ENCODE measurements at places on chromosomes 5 and 9.

GRCh38 chr5:65020492-65020891 lies 251.8 kb downstream of the CWC27 start:
- DNase-seq: no peak

DNA sequence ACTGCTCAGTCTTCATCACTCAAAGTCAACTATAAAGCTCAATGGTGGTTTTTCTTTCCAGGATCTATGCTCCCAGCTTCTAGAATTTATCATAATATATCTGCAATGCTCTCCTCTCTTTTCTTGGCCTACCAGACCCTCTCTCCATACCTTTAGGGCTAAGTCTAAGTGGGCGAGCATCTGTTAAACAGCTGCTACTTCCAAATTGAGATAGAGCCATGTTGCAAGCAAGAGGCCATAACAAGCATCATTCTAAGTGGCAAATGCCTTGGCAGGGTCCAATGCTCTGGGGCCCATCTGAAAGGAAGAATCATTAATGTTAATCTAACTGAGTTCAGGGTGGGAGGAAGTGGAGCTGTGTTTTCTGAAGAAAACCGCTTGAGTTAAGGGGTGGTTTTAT lies 324.0 kb downstream of the TLR4 start:
- no peak for DNase-seq

- DNase-seq: no peak
These were observed 25.7 kb downstream of the SARDH start for GRCh38 chr9:133712221-133713100.

DNA sequence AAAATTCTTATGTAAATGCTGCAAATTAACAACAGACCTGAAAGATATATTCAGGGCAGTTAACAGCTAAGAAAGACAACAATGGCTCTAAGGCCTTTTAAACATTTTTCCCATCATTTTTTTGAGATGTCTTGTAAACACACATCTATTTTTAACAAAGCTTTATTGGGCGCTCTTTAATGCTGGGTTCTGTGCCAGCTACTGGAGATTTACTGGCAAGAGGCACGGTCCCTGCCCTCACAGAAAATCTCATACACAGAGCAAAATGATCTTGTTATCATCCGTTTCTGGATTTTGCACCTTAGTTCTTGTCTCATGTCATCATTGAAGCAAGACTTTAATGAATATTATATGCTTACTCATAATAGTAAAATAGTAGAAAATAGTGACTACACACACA lies 1022.3 kb upstream of the WWC1 start:
- DNase-seq: no peak

DNA sequence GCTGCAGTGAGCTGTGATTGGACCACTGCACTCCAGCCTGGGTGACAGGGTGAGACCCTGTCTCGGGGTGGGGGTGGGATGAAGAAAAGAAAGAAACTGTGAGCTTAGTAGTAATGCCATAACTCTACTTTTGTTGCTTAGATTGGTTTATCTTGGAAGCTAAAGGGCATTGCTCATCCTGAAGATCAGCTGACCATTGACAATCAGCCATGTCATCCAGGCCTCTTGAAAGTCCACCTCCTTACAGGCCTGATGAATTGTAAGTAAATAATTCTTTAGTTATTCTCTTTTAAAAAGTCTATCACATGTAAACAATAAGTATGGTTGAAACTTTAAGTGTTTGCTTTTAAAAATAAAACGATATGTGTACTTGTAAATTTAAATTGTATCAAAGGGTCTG lies 11.4 kb downstream of the OCLN start:
- DNase-seq: no peak

- no peak for DNase-seq
These were observed 111.0 kb downstream of the KLHL3 start for GRCh38 chr5:137624786-137625349.

GRCh38 chr9:132235894-132236661 lies 74.2 kb downstream of the NTNG2 start:
- peak; percentile 25 for DNase-seq

GRCh38 chr9:8895106-8895860 lies 1095.7 kb upstream of the DMAC1 start:
- no peak for DNase-seq

GRCh38 chr5:58761407-58761806 lies 178.5 kb downstream of the RAB3C start:
- DNase-seq: no peak

DNA sequence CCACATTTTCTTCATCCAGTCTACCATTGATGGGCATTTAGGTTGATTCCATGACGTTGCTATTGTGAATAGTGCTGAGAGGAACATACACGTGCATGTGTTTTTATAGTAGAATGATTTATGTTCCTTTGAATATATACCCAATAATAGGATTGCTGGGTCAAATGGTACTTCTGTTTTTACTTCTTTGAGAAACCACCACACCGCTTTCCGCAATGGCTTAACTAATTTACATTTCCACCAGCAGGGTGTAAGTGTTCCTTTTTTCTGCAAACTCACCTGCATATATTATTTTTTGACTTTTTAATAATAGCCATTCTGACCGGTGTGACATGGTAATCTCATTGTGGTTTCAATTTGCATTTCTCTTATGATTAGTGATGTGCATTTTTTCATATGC lies 82.2 kb upstream of the RFX3 start:
- no peak for DNase-seq

DNA sequence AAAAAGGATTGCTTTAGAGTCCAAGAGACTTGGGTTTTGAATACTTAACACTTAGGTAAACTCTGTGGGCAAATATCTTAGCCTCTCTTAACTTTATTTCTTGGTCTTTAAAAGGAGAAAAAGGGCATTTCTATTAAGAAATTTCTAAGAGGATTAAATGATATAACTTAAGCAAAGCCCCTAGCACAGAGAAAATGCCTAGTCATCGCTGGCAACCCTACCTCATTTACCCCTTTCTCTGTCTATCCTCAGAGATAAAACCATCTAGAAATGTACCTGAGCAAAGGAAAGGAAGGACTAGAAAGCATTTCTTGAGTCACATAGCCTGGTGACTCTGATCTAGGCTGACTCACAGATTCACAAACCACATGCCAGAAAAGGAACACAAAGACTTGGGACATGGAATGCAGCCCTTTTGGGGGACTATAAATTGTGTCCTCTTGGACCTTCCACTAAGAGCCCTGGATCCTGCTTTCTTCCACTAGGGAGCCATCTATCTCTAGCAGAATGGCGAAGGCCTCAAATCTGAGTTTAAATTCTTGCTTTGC lies 120.6 kb downstream of the FOXD1 start:
- no peak for DNase-seq

DNA sequence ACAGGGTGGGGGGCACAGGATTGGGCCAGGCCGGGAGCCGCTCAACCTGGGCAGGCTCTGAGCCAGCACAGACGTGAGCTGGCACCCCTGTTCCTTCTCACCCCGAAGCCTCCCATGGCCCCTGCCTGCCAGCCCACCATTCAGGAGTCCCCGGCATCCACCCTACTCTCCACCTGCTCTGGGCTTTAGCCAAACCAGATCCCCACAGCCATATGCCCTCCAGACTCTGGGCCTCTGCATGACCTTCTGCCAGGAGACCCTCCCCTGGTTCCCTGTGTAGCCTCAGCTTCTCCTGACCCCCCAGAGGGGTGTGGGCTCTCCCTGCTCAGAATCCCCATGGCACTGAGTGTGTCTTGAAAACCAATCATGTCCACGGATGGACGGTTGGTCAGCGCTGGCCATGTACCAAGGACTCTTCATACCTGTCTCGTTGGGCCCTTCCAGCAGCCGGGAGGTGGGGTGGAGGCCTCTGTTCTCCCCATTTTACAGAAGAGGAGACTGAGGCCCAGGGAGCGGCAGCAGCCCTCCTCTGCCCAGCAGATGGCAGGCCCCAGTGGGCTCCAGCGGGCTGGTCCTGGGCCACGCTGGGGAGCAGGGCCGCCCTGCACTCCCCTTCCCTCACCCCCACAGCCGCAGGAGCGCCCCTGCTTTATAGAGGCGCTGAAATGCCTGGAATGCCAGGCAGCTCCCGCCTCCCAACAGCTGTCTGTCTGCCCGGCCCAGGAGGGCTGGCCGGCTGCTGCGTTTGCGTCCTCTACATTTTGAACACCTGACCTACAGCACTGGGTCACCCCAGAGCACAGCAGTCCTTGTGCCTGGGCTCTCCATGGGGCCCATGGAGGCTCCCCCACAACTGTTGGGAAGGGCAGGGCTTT lies 3.5 kb upstream of the MYMK start:
- no peak for DNase-seq

DNA sequence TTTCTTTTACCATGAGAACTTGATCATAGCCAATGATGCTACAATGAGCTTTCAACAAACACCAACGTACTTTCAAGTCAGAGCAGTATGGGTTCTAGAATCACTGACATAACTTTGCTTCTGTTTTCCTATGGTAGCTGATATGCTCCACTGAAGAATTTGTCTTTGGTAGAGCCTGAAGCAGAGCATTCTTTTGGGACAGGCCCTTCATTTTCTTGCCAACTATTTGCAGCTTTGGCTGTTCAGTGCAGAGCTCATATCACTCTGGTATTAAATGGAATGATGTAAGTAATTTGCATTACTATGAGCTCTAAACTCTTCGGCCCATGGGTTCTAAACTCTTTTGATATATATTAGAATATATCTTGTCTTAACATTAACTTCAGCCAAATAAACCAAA lies 51.8 kb upstream of the APC start:
- no peak for DNase-seq

DNA sequence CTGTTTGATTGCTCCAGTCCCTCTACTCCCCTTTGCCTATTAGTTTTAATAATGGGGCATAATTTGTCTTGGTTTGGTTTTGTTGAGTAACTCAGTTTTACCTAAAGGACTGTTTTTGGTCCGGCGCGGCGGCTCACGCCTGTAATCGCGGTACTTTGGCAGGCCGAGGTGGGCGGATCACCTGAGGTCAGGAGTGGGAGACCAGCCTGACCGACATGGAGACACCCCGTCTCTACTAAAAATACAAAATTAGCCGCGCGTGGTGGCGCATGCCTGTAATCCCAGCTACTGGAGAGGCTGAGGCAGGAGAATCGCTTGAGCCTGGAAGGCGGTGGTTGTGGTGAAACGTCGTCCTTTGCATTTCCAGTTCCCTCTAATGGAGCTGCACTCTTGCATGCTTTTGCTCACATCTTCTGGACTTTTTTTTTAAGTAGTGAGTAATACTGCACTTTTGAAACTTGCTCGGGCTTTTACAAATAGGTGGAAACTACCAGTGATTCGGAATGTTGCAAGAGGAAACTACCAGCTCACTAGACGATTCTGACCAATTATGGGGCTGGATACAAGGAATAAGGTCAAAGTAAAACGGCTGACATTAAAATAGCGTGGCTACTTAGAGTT lies 721 bp upstream of the MAML1 start:
- peak; percentile 87 for DNase-seq

DNA sequence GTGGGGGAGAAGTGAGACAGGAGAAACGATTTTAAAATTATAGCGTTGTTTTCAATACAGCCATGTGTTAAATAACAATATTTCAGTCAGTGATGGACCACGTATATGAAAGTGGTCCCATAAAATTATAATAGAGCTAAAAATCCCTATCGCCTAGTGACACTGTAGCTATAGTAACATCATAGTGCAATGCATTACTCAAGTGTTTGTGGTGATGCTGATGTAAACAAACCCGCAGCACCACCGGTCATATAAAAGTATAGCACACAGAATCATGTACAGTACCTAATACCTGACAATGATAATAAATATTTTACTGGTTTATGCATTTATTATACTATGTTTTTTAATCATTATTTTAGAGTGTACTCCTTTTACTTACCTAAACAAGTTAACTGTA lies 407.4 kb upstream of the SEMA6A start:
- no peak for DNase-seq

DNA sequence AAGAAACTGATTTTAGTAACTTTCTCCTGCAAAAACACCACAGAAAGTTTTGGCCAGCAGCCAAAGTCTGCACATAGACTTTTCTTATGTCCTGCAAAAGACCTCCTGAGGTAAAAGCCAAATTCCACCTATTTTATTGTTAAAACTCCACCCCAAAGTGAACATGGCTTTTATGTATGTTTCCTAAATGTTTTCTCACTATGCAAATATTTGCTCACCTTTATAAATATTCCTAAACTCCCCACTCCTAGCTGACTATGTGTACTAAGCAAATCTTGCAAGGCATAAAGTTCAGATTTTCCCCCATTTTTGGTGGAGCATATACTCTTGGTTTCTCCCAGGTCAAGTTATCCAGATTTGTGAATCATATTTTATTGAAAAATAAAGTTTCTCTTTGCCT lies 446.2 kb downstream of the DNAH5 start:
- no peak for DNase-seq

GRCh38 chr5:100823812-100824211 lies 79.3 kb downstream of the ST8SIA4 start:
- DNase-seq: no peak

DNA sequence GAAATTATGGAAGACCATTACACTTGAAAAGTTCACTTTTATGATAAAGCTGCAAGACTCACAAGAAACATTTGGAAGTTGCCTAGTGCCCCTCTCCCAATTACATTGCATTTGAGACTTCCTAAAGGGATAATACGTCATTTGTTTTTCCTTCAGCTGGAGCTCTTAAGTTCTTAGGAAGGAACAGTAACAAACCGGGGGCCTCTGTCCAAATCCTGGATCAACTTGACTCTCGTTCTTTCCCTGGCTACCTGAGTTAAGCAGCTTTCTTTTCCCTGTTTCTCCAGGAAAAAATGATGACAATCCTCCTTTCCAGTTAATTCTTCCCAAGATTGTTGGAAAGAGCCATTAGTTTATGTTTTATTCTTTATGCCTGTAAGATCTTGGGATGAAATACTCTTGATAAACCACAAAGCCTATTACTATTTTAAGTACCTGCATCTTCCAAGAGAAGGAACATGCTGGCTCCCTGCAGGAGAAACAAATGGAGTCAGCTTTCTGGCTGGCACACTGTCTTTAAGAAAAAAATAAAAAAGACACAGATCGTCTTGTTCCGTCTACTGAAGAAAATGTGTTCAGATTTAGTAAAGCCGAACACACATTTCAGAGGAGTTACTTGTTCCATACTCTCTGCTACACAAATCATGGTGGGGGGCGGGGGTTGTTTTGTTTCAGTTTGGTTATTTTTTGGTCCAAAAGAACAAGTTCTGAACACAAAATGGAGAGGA lies 297.9 kb downstream of the EFNA5 start:
- DNase-seq: no peak

DNA sequence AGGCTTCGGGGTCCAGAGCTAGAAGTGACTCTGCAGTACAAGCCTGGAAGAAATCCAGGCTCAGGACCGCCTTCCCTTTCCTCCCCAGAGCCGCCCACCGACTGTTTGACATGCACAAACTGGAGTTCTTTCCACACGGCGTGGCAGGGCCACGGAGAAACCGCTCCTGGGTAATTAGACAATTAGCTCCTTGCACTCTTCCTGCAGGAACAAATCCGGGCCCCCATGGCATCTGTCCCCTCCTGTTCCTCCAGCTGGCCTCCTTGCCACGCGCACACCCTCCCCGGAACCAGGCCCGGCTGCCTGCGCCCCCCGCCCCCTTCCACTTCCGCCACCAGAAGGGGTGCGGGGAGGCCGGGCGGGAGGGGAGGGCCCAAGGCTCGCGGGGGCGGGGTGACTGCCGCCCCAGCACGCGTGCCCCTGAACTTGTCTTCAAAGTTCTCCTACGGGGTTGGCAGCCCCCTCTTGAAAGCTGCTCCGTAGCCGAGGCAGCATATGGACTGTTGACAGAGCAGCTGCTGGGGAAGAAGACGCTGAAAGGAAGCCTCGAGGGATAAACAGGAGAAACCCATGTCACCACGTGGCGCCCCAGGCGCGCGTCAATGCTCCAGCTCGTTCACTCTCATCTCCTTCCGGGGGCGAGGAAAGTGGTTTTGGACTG lies 74.3 kb downstream of the SEC61B start:
- DNase-seq: peak; percentile 36

Measured in bone marrow (tissue), 2 donors.